RPMI7951 (cell line): ENCODE measurements at places on chromosomes 2 and 18. TPM values are rescaled to one million over a fixed set of nuclear protein-coding genes. Genes with fewer than 3 reads are reported as not detected.

- DNase-seq: no peak
These were observed 17.6 kb downstream of the MYL12B start for GRCh38 chr18:3279201-3280185.

PROKR1 gene
- total RNA-seq: not detected in 2 replicates

GRCh38 chr2:112958428-112959108 lies 19.2 kb upstream of the IL36G start:
- peak; percentile 73 for DNase-seq

DNA sequence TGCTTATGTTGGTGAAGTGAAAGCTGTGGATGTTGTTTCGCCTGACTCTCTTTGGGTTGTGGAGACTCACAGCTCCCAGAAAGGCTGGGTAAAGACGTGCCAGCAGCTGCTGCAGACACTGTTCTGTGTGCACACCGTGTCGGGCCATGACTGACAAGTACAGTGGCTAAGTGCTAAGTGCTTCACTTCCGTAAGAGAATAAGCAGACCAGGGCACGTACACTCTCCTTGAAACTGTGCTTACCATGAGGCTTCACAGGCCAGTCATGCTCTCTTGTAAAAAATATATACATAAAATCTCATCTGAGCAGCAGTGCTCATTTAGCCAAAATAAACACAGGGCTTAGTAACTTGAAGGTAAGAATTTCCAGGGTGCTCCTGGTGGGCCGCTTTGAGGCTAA lies 86.0 kb downstream of the NRP2 start:
- no peak for DNase-seq

CNTNAP5 gene
- total RNA-seq: not detected in 2 replicates

DNA sequence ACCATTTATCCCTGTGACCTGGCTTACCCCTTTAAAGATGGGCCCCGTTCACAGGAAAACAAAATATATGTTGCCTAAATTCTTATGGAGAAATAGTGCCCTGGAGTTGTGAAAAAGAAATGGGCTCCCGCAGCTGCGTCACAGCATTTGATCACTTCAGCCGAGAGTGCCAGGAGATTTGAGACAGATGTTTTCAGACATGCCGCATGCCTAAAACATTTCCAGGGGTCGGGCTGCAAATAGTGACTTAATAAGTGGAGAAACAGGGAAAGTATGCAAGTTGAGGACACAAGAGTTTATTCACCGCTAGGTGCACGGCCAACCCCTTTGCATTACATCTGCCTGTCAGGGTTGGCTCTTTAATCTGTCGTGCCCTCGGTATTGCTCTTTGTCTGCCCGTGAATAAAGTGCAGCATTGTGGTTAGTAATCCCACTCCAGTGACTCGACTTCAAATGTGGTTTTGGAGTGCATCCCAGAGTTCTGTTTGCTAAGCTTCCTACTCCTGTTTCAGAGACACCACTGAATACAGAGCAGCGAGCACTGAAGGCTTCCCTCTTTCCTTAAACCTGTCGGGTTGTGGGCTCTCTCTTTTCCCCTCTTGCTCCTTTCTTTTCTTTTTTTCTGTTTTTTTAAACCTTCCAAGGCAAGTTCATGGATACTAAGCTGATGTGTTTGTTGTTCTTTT lies 187.5 kb downstream of the LTBP1 start:
- peak; percentile 98 for DNase-seq

SKA1 gene
- 36.4 and 37.9 TPM in 2 replicates for total RNA-seq

DNA sequence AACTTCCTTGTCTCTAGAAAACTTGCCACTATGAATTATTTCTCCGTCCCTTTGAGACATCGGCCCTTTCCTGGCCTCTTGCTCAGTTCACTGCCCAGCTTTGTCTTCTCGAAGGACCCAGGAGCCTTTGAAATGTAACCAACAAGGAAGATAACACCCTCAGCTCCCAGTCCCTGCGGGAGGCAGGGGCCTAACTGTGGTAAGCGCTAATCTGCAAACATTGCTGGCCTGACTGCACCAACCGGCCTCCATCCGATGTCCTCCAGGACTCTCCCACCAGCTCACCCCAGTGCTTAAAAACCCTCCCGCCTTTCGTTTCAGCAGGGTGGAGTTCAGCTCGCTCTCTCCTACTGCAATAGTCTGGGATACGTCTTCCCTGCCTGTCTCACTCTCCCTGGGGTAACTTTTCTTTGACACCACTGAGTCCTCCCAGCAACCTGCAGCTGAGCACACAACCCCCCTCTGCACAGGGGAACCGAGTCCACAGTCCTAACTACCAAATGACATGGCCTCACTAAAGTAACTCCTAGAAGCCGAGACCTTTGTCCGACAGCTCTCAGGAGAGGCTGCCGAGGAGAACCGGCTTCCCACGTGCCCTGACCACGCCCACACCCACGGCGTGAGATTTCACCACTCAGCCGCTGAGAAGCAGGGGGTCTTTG lies 76.1 kb downstream of the MBP start:
- DNase-seq: no peak

- peak; percentile 55 for DNase-seq
These were observed 2.1 kb downstream of the DNAH7 start for GRCh38 chr2:196066291-196067087.

GRCh38 chr2:30236591-30237238 lies 5.4 kb downstream of the LBH start:
- DNase-seq: no peak

GRCh38 chr2:165369898-165370296 lies 99.6 kb upstream of the CSRNP3 start:
- DNase-seq: no peak

GRCh38 chr2:9717886-9718451 lies 87.2 kb upstream of the YWHAQ start:
- no peak for DNase-seq

DNA sequence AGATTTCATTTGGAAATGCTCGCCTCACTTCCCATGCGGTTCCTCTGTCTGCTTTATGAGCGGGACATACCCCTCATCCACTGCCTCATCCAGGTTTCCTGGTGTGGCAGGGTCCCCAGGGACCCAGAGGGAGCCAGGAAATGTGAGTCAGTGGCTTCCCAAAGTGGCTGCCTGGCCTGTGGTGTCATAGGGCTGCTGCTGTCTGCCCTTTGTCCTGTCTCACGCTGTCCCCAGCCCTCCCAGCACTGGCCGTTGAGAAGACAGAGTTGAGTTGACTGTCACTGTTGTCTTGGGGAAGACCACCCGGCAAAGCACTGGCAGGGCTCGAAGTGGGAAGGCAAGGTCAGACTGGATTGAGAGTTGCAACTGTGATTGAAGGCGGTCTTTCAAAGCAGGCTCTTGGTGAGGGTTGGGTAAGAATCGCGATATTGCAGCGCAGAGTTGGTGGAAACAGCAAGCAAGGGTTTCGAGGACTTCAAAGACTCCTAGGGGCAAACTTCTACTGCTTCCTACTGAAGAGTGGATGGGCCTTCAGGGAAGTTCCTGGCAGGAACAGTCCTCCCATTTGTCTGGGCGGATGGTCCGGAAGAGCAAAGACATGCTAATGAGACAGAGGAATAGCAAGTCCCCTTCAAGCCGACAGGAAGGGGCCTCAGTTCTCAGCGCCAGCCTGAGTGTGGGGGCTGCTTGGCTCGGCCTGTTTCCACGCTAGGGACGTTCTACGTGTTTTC lies 33.9 kb downstream of the RAB31 start:
- peak; percentile 74 for DNase-seq

VSNL1 gene
- not detected in 2 replicates for total RNA-seq
